Glutamatergic neuron (in vitro differentiated cells): ENCODE measurements at places on chromosomes 4 and X.

DNA sequence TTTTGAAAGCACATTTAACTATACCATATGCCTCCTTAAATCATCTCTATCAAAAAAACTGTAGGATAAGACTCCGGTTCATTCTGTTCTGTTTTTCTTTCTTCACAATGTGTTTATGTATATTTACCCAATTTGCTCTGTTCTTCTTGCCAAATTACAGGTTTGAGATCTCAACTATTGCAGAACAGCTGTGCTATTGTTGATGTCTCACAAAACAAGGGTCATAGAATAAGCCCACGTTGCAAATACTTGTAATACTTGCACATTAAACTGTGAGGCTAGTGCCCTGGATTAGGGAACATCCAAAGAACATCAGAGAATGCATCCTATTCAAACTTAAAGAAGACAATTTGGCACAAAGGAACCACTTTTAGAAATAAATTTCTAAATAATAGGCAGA lies 45.4 kb downstream of the ANTXR2 start:
- no peak overlapping the region for H3K4me3 ChIP-seq
- no peak for DNase-seq
- no peaks in the 10 kb centered on the region for H3K36me3 ChIP-seq
- no peaks in the 10 kb centered on the region for H3K27me3 ChIP-seq
- H3K4me1 ChIP-seq = no peaks in the 10 kb centered on the region

DNA sequence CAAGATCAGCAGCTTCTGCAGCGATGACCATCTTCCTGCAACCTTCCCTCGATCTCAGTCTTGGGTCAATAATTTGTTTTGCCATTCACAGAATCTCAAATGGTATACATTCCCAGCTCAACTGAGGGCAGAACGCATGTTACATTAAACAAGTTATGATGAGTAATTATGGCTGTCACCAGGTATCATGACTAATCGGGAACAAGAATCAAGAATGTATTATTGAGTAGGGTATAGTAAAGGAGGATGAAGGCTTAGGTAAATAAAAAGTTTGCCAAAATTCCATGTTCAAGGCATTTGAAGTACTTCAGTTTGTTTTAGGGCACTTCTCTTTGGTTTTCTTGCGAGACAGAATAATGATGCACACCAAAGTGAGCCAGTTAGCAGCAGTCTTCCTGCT lies 194.1 kb downstream of the SH2D1A start:
- no peaks in the 10 kb centered on the region for H3K36me3 ChIP-seq
- peaks cover 5% of the 10 kb centered on the region for H3K4me1 ChIP-seq
- no peaks in the 10 kb centered on the region for H3K27me3 ChIP-seq
- no peak overlapping the region for H3K4me3 ChIP-seq
- no peak for DNase-seq

- H3K4me3 ChIP-seq = no peak overlapping the region
- peaks cover 10% of the 10 kb centered on the region for H3K4me1 ChIP-seq
- H3K27ac ChIP-seq = no peak overlapping the region
- no peak for DNase-seq
Measured at GRCh38 chrX:105697984-105698781, 124.2 kb upstream of the NRK start.

GRCh38 chr4:3251691-3252479 lies 2.9 kb downstream of the MSANTD1 start:
- no peak overlapping the region for H3K27ac ChIP-seq
- peak; percentile 4 for DNase-seq
- H3K4me1 ChIP-seq = peaks cover 1% of the 10 kb centered on the region
- H3K27me3 ChIP-seq = peaks cover 3% of the 10 kb centered on the region
- H3K4me3 ChIP-seq = no peak overlapping the region
- no peaks in the 10 kb centered on the region for H3K36me3 ChIP-seq

GRCh38 chr4:114021451-114021850 lies 42.0 kb upstream of the ARSJ start:
- no peak overlapping the region for H3K27ac ChIP-seq
- no peak for DNase-seq
- H3K4me3 ChIP-seq = no peak overlapping the region
- H3K27me3 ChIP-seq = no peaks in the 10 kb centered on the region

- H3K27ac ChIP-seq = no peak overlapping the region
- H3K36me3 ChIP-seq = peaks cover 9% of the 10 kb centered on the region
- H3K27me3 ChIP-seq = peaks cover 2% of the 10 kb centered on the region
- H3K4me1 ChIP-seq = peaks cover under 1% of the 10 kb centered on the region
- no peak overlapping the region for H3K4me3 ChIP-seq
- DNase-seq = no peak
Measured at GRCh38 chr4:132056496-132056895, 1092.6 kb upstream of the PCDH10 start.

DNA sequence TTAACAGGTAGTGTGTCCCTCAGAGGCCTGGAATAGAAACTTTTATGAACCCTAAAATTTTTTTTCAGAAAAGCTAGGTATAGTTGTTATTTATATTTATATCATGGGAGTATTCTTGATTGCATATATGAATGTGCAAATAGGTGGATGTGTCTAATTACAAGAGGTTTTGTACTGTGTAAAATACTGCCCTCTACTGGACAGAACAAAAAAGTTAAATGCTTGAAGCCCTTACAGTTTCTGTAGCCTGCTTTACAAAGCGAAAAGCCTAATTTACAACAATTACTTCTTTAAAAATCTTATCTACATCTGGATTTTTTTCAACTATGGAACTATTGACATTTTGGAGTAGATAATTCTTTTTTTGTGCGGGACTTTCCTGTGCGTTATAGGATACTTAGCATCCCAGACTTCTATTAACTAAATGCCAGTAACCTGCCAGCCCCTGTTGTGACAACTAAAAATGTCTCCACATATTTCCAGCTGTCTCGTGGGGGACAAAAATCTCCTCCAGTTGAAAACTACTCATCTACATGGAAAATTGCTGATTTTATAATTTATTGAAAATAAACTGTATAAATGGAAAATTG lies 35.1 kb downstream of the ENPEP start:
- H3K4me1 ChIP-seq = no peaks in the 10 kb centered on the region
- no peak overlapping the region for H3K4me3 ChIP-seq
- H3K27me3 ChIP-seq = no peaks in the 10 kb centered on the region
- H3K27ac ChIP-seq = no peak overlapping the region

DNA sequence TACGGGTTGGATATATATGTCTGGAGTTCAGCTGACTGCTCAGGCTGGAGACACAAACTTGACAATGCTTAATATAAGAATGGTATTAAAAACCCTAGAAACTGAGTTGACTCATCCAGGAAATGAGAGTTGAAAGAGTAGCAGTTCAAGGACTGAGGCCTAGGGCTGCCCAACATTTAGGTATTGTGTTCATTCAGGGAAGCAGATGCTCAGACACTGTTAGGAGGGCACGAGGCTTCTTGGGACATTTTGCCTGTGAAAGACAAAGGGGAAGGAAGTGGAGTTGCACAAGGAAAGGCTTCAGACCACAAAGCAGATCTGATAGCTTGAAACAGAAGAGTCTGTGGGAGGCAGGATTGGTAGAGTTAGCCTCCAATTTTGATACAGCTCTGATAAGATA lies 52.0 kb upstream of the HS3ST1 start:
- H3K4me1 ChIP-seq = no peaks in the 10 kb centered on the region
- peaks cover 2% of the 10 kb centered on the region for H3K27me3 ChIP-seq
- no peak overlapping the region for H3K27ac ChIP-seq
- H3K36me3 ChIP-seq = no peaks in the 10 kb centered on the region
- no peak overlapping the region for H3K4me3 ChIP-seq
- no peak for DNase-seq

- peaks cover 3% of the 10 kb centered on the region for H3K27me3 ChIP-seq
- no peak for DNase-seq
- H3K4me1 ChIP-seq = no peaks in the 10 kb centered on the region
- no peak overlapping the region for H3K27ac ChIP-seq
- no peak overlapping the region for H3K4me3 ChIP-seq
Measured at GRCh38 chr4:103364083-103364482, 165.9 kb upstream of the CENPE start.

- peak overlapping the region; percentile 4 for H3K4me3 ChIP-seq
- peaks cover 2% of the 10 kb centered on the region for H3K27me3 ChIP-seq
- H3K27ac ChIP-seq = peak overlapping the region; percentile 67
- DNase-seq = no peak
- peaks cover 50% of the 10 kb centered on the region for H3K4me1 ChIP-seq
Measured at GRCh38 chr4:89284020-89284424, 23.6 kb downstream of the GPRIN3 start.

DNA sequence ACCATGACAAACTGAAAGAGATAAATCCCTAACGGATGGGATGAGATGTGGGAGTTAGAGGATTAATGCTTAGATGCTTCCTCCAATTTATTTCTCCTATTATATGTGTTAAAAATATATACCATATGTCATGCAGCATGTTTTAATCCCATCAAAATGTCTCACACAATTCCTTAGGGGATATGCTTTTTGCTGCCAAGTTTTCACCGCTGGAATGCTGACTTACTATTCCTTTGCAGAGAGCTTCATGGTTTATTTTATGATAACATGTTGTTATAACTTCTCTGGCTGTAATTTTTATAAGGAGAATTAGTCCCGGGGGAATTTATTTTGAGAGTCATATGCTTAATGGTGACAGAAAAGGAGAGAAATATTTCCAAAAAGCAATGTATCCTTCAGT lies 670.3 kb downstream of the IL1RAPL1 start:
- no peaks in the 10 kb centered on the region for H3K27me3 ChIP-seq
- no peak for DNase-seq
- no peak overlapping the region for H3K4me3 ChIP-seq
- H3K36me3 ChIP-seq = no peaks in the 10 kb centered on the region

GRCh38 chr4:154329268-154329868 lies 162.2 kb downstream of the DCHS2 start:
- H3K4me1 ChIP-seq = peaks cover 24% of the 10 kb centered on the region
- peak overlapping the region; percentile 26 for H3K27ac ChIP-seq
- H3K36me3 ChIP-seq = no peaks in the 10 kb centered on the region
- H3K4me3 ChIP-seq = no peak overlapping the region

DNA sequence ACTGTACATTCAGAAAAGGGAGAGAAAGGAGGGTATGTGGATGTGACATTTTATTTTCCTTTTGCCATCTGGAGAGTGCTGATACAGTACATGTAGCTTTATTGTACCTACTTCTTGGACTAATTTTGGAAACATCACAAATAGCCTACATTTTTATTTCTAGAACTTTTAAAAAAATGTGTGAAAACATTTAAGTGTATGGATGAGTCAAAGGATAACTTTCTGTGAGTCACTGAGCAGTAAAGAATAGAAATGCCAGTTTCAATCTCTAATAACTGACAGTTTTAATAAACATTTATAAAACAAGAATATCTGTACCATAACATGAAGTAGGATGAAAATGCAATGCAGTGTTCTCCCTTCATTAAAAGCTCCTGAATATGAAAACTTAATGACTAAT lies 374.4 kb upstream of the NWD2 start:
- H3K4me3 ChIP-seq = no peak overlapping the region
- DNase-seq = no peak
- H3K27me3 ChIP-seq = no peaks in the 10 kb centered on the region
- H3K36me3 ChIP-seq = no peaks in the 10 kb centered on the region
- no peaks in the 10 kb centered on the region for H3K4me1 ChIP-seq

DNA sequence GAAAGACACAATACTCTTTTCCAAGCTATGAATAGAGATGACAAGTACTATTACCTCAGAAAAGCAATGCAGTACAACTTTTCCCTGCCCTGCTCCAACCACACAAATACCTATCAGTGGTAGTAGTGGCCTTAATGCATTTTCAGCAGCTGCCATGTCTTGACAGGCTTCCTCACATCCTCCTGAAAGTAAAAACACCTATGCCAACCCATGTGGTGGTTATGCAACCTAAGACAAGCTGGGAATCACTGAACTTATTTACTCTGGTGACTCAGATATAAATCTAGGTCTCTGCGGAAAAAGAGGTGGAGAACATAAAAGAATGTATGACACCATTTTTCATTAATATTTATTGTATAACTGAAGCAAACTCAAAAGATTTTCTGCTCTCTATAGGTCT lies 14.5 kb downstream of the WDFY3 start:
- H3K36me3 ChIP-seq = no peaks in the 10 kb centered on the region
- no peak overlapping the region for H3K4me3 ChIP-seq
- no peak overlapping the region for H3K27ac ChIP-seq
- no peak for DNase-seq
- peaks cover 2% of the 10 kb centered on the region for H3K27me3 ChIP-seq

DNA sequence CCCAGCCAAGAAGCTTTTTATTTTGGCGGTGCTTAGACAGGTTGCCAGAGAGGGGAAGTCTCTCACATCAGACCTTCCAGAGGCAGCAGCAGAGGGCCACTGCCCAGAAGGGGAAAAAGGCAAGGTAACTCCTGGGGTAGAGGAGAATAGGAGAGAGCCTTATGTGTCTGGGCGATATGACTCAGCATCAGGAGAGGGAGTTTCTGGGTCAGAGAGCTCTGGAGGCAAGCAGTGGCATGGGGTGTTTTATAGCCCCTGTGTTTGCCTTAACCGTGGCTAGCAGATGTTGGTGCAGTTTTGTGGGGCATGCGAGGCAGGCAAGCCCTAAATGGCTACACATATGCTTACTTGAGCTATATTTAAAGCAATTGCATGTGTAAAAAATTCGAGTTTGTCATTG lies 8.3 kb upstream of the ZXDB start:
- H3K27ac ChIP-seq = no peak overlapping the region
- H3K4me1 ChIP-seq = no peaks in the 10 kb centered on the region
- no peak overlapping the region for H3K4me3 ChIP-seq
- no peak for DNase-seq
- H3K36me3 ChIP-seq = no peaks in the 10 kb centered on the region

DNA sequence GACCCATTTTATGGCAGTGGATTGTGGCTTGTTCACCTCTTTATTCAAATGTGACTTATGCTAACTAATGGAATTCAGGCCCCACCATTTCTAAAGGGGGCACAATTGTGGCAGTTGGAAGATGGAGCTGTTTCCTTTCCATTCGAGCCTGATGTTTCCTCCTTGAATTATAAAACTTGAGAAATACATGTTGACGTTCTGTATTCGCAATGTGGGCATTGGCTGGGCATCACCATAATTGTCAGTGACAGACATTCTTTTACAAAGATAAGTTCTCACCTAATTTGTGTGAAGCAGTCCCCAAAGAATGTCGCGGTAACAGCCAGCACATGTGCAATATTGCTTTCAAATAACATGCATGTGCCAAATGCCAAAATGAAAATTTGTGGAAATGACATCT lies 1070.2 kb upstream of the TENM3 start:
- no peak for DNase-seq
- peaks cover 4% of the 10 kb centered on the region for H3K4me1 ChIP-seq
- H3K27me3 ChIP-seq = no peaks in the 10 kb centered on the region
- H3K27ac ChIP-seq = no peak overlapping the region
- no peaks in the 10 kb centered on the region for H3K36me3 ChIP-seq
- H3K4me3 ChIP-seq = no peak overlapping the region

DNA sequence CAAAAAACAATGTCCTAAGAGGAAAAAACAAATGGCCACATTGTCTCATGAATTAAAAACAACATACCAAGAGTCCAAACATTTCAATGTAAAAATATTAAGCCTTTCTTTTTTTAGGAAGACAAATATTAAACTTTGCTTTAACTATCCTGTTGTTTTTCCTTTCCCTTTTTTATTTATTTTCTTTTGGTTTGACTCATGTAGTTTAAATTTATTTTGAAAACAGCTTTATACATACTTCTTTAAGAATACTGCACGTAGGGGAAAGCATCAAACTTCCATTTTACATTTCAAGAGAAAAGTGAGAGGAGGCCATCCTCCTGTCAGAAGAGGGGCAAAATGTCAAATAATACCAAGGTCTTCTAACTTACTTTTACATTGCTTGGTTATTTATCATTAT lies 8.7 kb downstream of the GAB1 start:
- no peak overlapping the region for H3K27ac ChIP-seq
- no peak overlapping the region for H3K4me3 ChIP-seq
- no peaks in the 10 kb centered on the region for H3K36me3 ChIP-seq
- H3K4me1 ChIP-seq = peaks cover 22% of the 10 kb centered on the region
- DNase-seq = no peak
- no peaks in the 10 kb centered on the region for H3K27me3 ChIP-seq
